ENCODE measurements at places on chromosomes 2 and 18.

GRCh38 chr2:105950521-105951383 is 206.0 kb downstream of the NCK2 start:
- no peak for DNase-seq

- DNase-seq, result no peak
Observed at GRCh38 chr18:45764000-45764686, 40.2 kb downstream of the SLC14A1 start.

DNA sequence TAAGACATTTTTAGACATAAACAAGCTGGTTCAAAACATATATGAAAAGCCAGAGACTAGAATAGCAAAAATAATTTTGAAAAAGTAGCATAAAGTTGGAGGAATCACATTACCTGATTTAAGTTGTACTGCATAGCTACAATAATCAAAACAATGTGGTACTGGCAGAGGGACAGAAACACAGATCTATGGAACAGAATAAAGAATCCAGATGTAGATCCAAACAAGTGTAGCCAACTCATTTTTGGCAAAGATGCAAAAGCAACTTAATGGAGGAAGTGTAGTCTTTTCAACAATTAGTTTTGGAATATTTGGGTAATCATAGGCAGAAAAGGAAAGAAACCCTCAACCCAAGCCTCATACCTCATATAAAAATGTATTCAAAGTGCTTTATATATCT is 278.7 kb upstream of the ZNF521 start:
- no peak for DNase-seq

DNA sequence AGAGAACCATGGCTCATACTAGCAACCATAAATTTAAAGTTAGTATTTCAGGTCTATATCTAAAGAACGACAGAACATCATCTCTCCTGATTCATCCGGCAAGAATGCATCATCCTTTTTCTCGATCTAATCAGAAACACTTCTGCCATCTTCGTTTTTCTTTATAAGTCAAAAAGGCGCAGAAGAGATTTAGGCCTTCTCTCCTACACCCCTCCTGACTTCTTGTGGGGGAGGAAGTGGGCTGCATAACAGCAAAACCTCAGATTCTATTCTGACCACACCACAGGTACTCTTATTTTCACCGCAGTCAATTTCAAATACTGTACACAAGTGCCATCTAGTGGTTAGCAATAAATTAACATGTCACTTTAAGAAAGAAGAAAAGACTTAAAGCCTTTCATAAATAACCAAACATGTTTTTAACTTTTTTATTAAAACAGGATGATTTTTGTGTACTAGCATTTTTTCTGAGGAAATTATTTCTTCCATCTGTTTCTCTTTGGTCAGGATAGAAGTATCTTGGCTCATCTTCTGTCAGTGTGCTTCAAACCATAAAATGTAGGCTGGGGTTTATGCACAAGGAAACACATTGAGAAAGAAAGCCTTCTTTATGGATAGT is 48.4 kb upstream of the PIK3C3 start:
- no peak for DNase-seq

GRCh38 chr2:147006736-147007141 is 838.1 kb upstream of the ACVR2A start:
- no peak for DNase-seq

GRCh38 chr2:172232708-172233396 is 130.2 kb upstream of the DLX2 start:
- no peak for DNase-seq

- no peak for DNase-seq
Observed at GRCh38 chr2:49003201-49003600, 151.1 kb downstream of the FSHR start.

DNA sequence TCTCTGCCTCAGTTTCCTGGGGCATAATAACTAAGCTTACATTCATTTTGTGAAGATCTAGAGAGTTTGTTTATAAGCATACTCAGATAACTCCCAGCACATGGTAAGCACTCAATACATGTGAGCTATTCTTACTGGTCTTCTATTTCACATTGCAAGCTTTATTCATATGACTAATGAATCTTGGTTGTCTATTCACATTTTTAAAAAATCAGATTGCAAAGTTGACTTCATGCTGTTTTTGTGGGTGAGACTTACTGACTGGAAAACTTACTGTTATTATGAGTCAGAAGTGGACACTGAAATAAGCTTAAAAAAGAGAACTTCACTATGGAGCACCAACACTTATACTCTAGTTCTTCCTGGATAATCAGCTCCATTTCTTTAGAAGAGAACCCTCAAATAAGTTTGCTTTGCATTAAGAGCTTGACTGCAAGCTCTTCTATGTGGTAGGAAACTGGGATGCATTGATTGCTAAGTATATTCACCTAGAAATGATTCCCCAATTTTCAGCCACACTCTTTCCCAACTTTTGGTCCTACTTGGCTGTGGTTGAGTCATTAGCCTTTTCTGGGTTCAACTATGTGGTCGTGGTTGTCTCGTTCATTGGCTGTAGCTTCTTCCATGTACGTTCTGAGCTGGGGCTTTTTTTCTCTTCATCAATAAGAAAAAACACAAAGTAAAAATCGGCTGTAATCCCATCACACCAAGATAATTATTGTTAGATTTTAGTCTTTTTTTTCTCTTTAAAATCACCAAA is 29.5 kb upstream of the RBMS1 start:
- no peak for DNase-seq

- DNase-seq, result no peak
Observed at GRCh38 chr2:210671065-210671464, 114.7 kb downstream of the CPS1 start.

GRCh38 chr2:45256173-45256866 is 247.1 kb upstream of the SIX2 start:
- DNase-seq, result no peak

All from Right ventricle myocardium superior (tissue), 1 donor.